Activated effector memory CD4-positive, alpha-beta T cell treated with anti-CD3 and anti-CD28 coated beads, Interleukin-2, amount 50 U/mL, for 16 hours (primary cell): ENCODE measurements at places on chromosomes 3 and 15.

DNA sequence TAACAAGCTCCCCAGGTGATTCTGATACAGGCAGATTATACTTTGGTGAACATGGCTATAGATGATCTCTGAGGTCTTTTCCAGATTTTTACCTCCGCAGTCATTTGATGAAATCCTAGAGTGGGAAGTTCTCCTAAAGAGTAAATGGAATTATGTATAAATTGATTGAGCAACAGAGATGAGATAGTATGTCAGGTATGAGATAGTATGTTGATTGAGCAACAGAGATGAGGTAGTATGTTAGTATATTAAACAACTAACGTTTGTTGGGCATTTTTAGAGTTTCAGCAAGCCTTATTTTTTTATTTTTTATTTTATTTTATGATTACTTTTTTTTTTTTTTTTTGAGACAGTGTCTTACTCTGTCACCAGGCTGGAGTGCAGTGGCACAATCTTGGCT lies 265.0 kb upstream of the SOX2 start:
- no peak for DNase-seq

GRCh38 chr15:57820119-57820518 lies 113.6 kb downstream of the POLR2M start:
- DNase-seq = no peak

- no peak for DNase-seq
Measured at GRCh38 chr3:149511040-149511626, 36.6 kb downstream of the TM4SF4 start.

DNA sequence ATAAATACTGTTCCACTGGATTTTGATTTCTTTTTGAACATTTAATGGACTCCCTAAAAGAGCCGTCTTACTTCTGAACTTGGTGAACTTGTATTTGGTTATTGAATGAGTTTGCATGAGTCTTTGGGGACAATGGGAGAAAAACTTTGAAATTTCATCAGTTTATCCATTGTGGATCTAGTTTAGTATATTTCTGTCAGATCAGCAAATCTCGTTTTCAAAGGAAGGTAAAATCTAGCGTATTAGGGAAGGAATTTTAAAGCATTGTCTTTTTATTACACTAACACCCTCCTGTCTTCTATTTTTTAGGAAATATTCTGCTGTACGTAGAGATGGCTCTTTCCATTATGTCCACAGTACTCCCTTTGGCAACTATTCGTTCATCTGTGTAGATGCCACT lies 12.8 kb downstream of the TMEM62 start:
- DNase-seq = no peak

- no peak for DNase-seq
Measured at GRCh38 chr15:61743345-61743909, 316.8 kb downstream of the VPS13C start.

- DNase-seq = peak; percentile 87
Measured at GRCh38 chr15:78264304-78265136, at the start of gene DNAJA4. DNAJA4 (plus strand) TSS chr15:78264562; CDS start chr15:78264764, 202 bp downstream.

DNA sequence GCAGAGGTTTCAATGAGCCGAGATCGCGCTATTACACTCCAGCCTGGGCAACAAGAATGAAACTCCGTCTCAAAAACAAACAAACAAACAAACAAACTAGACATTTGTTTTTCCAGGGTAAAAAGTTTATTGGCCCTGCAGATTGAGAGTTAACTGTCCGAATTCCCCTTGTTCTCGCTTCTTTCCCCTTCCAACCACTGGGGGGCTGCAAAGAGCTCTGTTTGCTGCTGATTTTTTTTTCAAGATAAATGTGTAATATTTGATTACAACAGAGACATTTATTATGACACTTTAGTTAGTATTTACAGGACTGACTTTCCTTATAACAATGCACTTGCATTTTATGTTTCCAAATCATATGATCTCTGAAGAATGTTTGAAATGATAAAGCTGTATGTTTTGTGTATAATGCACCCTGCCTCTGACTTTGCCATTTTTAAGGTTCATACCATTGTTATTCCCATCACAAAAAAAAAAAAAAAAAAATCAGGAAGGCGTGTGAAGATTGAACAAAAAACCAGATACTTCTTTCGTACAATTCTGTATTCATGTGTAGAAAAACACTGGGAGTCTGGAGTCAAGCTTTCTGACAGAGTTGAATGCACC lies 2.8 kb downstream of the CLSTN2 start:
- DNase-seq = no peak

DNA sequence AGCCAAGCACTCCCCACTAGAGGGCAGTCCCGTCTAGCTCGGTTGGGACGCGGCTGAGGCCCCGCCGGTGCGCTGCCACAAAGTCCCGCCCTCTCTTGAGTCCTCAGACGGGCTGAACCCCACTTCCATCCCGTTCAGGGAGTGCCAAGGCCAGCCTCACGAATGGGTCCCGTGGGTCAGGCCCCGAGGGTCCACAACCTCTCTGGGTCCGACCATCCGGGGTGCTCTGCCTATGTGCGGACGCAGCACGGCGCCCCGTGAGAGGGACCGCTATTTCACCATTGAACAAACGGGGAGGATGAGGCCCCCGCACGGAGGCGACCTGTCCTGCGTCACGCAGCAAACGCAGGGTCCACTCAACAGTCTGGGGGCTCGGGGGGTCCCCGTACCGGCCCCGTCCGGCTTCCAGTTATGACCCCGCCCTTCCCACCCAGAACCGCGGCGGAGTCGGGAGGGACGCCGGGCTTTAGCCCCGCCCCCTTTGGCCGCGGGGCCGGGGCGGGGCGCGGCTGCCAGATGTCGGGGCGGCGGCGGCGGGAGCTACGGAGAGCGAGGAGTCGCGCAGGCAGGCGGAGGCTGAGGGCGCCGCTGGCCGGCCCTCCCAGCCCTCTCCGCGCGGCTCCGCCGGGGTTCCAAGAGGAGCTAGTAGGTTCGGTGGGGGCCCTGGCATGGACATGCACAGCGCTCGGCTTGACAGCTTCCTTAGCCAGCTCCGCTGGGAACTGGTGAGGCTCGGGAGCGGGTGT lies at the start of gene INKA1:
Gene INKA1 (plus strand): TSS at position 543 of the 746 bp plus-strand sequence. CDS start 132 bp downstream, at position 675.
- DNase-seq = peak; percentile 95

- no peak for DNase-seq
Measured at GRCh38 chr3:151750181-151750580, 16.5 kb downstream of the AADACL2 start.

GRCh38 chr15:50876989-50877360 lies 31.5 kb upstream of the AP4E1 start:
- DNase-seq = peak; percentile 81

- peak; percentile 51 for DNase-seq
Measured at GRCh38 chr3:42688487-42689420, 3.4 kb downstream of the KLHL40 start.

DNA sequence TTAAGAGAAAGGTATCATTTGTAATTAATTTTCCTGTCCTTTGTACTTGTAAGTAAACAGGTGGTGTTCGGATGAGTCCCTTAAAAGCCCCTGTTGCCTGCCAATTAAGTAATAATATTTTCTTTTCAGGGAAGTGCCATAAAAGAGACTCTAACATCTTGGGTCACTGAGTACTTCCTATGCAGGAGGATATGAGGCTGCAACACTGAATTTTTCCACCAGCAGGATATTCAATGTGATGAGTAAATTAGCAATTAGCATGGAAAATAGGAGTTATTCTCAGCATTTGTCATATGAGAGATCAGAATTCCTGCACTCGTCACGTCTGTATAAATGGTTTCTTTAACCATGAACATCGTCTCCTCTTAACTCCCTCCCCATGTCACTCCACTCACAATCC lies 45.4 kb downstream of the WWTR1 start:
- DNase-seq = no peak

DNA sequence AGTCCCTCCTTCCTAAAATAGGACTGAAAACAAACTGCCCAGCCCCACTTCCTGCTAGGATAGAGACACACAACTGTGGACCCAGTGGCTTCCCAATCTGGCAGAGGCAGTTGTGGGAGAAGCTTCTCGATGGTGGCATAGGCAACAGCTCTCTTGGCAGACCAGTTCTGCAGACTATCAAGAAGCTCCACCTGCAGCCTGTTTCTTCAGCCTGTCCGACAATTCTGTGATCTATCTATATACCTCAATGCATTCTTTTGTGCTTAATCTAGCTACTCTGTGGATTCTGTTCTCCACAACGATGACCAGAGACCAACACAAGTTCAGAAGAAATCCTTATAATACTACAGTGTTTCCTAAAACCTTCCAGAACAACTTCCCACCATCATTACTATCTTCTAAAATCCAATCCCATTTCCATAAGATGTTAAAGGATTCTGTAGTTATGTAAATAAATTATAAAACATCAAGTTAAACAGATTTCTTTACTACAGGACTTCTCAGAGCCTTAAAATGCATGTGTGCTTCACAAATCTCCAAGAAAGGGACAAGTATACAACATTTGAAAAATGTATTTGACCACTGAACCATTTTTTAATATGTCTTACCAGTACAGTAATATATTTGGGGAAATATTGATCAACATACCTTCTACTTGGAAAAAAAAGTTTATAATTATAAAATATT lies 57.7 kb downstream of the IGF2BP2 start:
- no peak for DNase-seq

- no peak for DNase-seq
Measured at GRCh38 chr3:46031747-46032146, 4.5 kb upstream of the XCR1 start.

DNA sequence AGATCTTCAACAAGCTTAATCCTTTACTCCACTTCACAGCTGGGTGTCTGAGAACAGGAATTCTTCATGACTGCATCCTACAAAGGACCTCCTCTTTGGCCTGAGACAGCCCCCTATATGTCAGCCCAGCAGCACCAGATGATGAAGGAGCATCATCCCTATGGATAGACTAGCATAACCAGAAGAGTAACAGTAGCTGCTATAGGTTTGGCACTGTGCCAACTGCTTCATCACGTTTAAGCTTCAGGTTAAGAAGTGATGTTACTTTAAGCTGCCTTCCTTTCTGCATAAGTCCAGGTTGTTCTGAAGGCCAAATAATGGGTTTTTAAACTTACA lies 50.6 kb downstream of the CMSS1 start:
- no peak for DNase-seq

DNA sequence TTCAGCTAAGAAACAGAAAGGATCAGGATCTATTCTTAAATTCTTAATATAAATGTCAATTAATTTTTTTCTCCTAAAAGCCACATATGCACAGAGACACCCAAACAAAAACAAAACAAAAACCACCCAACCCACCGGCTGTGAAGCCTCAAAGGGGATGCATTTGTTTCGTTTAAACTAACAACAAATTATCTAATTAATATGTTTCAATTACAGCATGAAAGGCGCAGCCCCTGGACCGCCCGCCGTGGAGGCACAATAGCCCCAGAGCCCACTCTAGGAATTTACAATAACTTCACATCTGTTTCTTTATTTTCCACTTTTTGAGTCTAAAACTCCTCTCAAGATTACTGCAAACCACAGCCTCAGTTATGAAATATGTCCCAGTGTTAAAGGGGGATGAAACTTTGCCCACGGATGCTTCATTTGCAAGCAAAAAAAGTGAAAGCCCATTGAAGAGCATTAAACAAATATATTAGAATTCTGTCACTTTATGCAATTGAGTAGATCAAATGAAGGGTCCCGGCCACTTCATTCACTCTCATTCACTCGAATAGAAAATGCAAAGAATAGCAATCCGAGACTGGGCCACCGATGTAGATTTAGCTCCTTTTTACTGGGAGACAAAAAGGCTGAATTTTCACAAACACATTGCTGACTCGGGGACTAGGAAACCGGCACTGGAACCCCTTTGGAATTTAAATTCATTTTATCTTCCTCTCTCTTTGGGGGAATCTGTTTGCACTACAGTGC lies 6.0 kb downstream of the FOXB1 start:
- DNase-seq = no peak

DNA sequence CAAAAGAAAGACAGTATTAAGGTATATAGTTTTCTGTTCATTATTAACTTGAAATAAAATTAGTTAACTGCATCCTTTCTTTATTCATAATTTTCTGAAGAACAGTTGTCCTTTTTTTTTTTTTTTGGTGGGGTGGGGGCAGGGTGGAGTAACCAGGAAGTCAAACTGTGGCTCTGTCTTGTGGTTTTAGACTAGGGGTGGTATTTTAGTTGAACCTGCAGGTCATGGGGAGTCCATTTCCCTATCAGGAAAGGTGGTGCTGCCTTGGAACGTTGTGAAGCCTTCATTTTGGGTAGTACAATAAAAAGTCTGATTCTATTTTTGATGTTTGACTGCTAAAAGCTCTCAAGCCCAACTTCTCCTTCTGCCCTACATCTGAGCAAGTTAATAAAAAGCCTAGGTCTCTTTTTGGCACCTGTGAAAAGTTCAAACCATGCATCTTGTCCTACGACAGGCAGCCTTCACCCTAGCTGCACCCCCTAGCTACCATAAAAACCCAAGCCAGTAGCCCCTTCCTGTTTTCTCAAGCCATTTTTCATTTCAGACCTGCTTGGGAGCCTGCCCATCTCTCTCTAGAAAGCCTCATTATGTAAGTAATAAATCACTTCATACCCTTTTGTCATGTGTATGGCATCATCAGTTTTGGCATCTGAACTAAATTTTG lies 31.2 kb upstream of the RIOX2 start:
- no peak for DNase-seq

DNA sequence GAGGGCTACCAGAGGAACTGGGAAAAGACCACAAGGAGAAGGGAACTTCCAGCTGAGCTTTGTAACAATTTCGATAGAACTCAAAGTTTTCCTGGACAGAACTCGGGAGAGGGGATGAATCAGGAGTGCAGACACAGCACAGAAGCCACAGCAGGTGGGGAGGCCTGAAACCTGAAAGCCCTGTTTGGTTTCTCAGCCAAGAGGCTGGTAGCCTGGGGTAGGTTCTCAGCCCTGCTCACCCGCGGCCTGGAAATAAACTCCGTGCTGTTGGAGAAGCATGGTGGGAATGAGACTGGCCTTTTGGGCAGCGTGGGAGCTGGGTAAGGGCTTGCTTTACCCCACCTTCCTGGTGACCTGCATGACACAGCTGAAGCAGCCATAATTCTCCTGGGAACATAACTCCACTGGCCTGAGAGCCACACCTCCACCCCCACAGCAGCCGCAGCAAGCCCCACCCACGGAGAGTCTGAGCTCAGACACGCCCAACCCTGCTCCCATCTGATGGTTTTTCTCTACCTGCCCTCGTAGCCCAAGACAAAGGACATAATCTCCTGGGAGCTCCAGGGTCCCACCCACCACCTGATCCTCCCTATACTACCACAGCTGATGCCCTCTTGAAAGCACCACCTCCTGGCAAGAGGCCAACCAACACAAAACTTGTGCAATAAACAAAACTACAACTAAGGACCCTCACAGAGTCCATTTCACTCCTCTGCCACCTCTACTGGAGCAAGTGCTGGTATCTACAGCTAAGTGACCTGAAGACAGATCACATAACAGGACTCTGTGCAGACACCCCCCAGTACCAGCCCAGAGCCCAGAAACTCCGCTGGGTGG lies 52.5 kb upstream of the CHRM5 start:
- no peak for DNase-seq

GRCh38 chr15:80561500-80561899 lies 133.6 kb upstream of the ABHD17C start:
- DNase-seq = no peak

DNA sequence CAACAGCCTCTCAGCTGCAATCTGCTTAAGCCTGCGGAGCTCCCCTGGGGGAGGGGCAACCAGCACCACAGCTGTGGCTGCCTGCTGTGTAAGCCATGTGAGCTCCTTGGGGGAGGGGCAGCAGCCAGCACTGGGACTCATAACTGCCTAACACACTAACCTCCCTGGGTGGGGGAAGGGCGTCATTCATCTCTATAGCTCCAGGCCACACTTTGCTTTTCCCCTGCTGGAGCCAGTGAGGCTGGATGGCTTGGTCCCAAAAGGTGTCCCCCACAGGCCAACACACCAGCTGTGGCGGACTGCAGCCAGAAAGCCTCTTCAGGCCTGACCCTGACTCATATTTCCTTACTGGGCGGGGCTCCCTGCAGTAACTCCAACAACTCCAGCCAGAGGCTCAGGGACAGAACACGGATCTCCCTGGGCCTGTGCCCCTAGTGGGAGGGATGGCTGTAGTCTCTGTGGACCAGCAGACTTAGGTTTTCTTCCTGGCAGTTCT lies 129.8 kb downstream of the PPM1L start:
- DNase-seq = no peak
